Spinal cord (tissue), 10 donors: ENCODE measurements at places on chromosomes 1 and 21. TPM values are rescaled to one million over a fixed set of nuclear protein-coding genes. Genes with fewer than 3 reads are reported as not detected.

DNA sequence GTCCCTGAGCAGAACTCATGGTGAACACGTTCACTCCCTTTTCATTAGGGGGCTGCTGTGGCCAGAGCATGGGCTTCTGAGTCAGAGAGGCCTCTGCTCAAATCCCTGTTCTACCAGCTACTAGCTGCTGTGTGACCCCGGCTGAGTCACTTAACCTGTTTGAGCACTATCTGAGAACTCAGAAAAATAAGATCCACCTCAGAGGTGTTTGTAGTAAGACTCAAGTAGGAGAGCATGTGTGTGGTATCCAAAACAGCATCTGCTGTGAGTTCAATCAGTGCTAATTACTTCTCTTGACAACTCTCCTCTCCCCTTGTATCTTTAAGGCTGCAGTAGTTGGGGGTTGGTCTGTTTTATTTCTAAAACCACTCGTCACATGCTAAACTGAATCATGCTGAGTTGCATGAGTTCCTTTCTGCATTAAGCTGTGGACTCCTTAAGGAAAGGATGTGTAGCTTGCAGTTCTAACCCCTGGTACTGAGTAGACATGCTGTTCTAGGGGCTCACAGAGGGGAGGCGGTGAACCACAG, 39.7 kb upstream of the JUN start:
- no peaks in the 10 kb centered on the region for H3K36me3 ChIP-seq
- H3K4me3 ChIP-seq, result no peak overlapping the region
- H3K4me1 ChIP-seq, result peaks cover 3% of the 10 kb centered on the region

DNA sequence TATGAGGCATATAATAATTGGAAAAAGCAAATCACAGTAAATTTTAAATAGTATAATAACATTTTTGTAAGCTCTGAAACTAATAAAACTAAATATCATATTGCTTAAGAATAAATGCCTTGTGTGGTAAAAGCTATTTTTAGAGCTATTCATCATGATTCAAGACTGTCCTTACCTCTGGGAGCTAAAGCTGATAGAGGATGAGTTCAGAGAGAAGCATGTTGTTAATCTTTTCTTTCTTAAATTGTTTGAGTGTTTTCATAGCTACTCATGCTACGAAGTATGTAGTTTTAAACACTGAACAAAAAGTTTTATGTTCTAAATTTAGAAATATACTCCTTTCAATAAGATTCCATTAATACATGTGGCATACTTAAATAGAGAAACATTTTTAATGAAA, 30.5 kb downstream of the IFI16 start:
- H3K4me3 ChIP-seq, result no peak overlapping the region
- H3K4me1 ChIP-seq, result no peaks in the 10 kb centered on the region
- no peaks in the 10 kb centered on the region for H3K27me3 ChIP-seq
- H3K36me3 ChIP-seq, result no peaks in the 10 kb centered on the region
- no peak overlapping the region for H3K27ac ChIP-seq

DNA sequence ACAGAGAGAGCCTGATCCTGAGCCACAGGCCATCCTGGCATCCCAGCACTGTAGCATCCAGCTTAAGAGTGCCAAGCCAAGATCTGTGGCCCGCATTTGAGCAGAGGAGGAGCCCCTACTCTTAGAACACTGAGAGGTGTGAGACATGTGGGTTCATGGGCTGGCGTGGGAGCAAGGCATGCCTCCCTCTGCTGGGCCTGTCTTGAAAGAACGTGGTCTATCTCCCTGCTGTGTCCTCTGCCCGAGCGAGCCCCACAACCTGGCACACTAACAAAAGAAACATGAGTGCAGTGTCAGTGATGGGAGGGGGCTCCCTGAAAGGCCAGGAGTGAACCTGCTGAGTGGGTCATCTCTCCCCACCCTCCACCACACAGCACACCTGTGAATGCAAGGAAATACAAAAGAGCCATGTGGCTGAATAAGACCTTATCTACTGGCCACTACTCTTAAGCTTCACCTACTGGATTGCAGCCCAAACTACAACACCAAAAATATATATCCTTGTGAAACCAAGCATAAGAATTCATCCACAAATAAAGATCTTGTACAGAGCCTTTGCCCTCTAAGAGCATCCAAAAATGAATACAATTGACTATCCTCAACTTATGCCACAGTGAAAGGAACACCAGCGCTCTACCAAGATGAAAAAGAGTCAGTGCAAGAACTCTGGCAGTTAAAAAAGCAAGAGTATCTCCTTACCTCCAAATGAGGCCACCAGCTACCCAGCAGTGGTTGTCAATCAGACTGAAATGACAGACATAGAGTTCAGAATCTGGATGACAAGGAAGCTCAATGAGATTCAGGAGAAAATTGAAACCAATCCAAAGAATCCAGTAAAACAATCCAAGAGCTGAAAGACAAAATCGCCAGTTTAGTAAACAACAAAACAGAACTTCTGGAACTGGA, 259.4 kb upstream of the DAB1 start:
- no peak for DNase-seq
- no peak overlapping the region for H3K27ac ChIP-seq
- no peak overlapping the region for H3K4me3 ChIP-seq
- no peaks in the 10 kb centered on the region for H3K4me1 ChIP-seq
- no peaks in the 10 kb centered on the region for H3K27me3 ChIP-seq

- H3K27me3 ChIP-seq, result no peaks in the 10 kb centered on the region
- no peak overlapping the region for H3K4me3 ChIP-seq
- DNase-seq, result no peak
- no peak overlapping the region for H3K27ac ChIP-seq
- peaks cover 14% of the 10 kb centered on the region for H3K4me1 ChIP-seq
These were observed 24.1 kb downstream of the COL16A1 start for GRCh38 chr1:31679676-31680230.

Gene PLA2G4A
- 12.8 TPM for total RNA-seq

Gene FALEC
- 1.2 TPM for total RNA-seq

Gene ZSWIM5
- total RNA-seq, result 7.9 TPM
